T-helper 17 cell (primary cell): ENCODE measurements at places on chromosomes 1 and 21. TPM values are rescaled to one million over a fixed set of nuclear protein-coding genes. Genes with fewer than 3 reads are reported as not detected.

GRCh38 chr1:155979597-155980343, 1.4 kb upstream of the ARHGEF2 start:
- DNase-seq: no peak

DNA sequence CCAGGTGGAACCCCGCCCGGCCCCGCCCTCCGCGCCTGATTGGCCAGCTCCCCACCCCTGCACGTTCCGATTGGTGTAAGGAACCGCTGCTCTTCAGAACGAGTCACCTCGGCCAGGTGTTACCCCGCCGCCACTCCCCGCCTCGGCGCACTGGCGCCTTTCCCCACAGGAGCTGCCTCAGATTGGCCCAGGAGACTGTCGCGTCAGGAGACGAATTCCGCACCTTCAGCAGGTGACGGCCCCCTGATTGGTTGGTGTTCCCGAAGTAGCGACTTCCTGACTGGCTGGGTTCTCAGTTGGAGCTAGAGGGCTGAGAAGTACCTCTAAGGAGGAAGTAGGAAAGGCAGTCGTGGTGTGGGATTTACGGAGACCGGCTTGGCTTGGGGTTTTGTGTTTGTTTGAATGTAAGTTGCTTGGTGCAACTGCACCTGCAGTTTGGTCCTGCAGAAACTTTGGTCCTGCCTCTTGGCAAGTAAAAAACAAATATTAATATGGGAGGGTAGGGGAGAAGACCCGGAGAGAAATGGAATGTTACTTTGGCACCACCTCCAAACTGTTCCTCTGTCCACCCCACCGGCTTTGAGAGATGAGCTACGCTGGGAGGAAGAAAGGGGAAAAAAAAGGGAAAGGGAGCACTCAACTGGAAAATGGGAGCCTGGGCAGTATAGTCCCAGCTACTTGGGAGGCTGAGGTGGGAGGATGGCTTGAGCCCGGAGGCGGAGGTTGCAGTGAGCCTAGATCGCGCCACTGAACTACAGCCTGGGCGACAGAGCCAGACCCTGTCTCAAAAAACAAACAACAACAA, 415 bp upstream of the F11R start:
- DNase-seq: peak; percentile 86

DNA sequence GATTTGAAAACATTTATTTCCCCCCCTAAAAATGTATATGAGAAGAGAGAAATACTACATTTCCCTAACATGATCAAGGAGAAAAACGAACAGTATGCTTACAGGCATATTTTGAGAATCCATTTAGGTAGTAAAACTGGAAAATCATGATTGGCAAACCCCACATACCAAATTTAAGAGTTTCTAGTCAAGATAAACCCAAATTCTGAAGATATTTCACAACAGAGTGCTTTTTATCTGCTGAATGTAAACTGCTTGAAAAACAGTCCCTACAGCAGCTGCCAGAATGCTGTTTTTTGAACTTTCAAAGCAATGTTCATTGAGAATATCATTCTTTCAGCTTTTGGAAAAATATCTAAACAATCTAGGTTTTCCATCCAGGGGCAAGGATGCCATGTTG, 31.0 kb downstream of the ASH1L start:
- DNase-seq: no peak

GRCh38 chr21:45030682-45031570, 43.5 kb upstream of the ADARB1 start:
- no peak for DNase-seq

Gene MNDA
- 5.2 TPM for total RNA-seq
